NCI-H510A (cell line): ENCODE measurements at places on chromosomes 4 and X.

GRCh38 chr4:165355900-165356300 is 22.9 kb upstream of the CPE start:
- peak; percentile 13 for DNase-seq

- DNase-seq: no peak
Measured at GRCh38 chr4:165207016-165207430, 338 bp upstream of the KLHL2 start.

DNA sequence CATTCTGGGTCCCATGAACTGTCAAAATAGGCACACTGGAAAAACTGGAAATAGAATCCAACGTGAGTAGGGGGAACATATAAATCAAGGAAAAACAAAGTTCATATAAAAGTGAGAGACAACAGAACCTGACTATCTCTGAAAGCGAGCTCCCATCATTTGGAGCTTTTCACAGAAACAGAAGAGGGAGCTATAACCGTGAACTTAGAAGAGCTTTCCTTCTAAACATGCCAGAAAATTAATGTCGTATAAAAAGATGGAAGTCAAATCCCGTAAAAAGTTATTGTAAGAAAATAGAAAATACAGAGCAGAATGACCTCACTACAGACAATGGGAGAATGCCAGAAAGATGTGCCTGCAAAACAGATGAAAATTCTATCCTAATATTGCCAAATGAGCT is 23.9 kb upstream of the HSD17B10 start:
- DNase-seq: no peak

GRCh38 chr4:76896614-76897535 is 1.1 kb downstream of the SOWAHB start:
- peak; percentile 51 for DNase-seq

- DNase-seq: no peak
Measured at GRCh38 chrX:105653891-105654290, 168.4 kb upstream of the NRK start.

- no peak for DNase-seq
Measured at GRCh38 chr4:30783751-30784150, 63.6 kb downstream of the PCDH7 start.

DNA sequence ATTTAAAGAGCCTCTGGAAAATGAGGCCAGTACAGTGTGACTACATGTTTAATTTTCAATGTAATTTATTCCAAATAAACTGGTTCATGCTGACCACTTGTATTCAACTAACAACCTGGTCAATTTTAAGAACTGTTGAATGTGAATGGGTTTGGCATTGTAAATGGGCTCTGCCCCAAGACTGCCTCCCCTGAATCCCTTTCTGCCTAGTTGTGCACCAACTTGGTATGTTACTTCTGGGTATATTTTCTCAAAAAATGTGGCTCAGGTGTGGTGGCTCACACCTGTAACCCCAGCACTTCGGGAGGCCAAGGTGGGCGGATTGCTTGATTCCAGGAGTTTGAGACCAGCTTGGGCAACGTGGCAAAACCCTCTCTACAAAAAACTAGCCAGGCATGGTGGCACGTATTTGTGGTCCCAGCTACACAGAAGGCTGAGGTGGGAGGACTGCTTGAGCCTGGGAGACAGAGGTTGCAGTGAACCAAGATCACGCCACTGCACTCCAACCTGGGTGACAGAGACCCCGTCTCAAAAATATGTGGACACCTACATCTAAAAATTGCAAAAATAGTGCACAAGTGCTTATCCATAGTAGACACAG is 7.2 kb downstream of the RPL9 start:
- DNase-seq: no peak

- no peak for DNase-seq
Measured at GRCh38 chrX:23937100-23937499, 29.3 kb downstream of the CXorf58 start.

- DNase-seq: no peak
Measured at GRCh38 chrX:129721870-129722269, 16.9 kb upstream of the XPNPEP2 start.

DNA sequence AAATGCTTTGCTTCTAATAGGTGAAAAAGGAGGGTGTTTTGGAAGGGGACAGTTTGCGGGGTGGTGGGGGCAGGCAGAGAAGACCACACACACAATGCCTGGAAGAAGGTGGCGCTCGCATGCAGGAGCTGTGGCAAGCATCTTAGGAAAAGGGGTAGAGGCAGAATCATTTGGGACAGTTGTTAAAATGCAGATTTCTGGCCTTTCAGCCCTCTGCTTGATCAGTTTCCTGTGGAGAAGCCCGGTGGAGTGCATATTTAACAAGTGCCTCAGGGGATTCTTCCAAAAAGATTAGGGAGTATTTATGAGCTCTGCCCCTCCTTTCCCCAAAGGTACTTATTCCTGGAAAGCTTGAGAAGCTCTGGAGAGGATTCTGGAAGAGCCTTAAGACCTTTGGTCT is 4.8 kb downstream of the NOCT start:
- DNase-seq: no peak

GRCh38 chr4:95867919-95868318 is 28.0 kb downstream of the PDHA2 start:
- DNase-seq: no peak

- DNase-seq: no peak
Measured at GRCh38 chr4:52099860-52100461, 48.9 kb downstream of the SPATA18 start.

- no peak for DNase-seq
Measured at GRCh38 chr4:73734530-73735001, 5.8 kb upstream of the CXCL8 start.

- DNase-seq: no peak
Measured at GRCh38 chrX:78614264-78614663, 44.9 kb downstream of the RTL3 start.

DNA sequence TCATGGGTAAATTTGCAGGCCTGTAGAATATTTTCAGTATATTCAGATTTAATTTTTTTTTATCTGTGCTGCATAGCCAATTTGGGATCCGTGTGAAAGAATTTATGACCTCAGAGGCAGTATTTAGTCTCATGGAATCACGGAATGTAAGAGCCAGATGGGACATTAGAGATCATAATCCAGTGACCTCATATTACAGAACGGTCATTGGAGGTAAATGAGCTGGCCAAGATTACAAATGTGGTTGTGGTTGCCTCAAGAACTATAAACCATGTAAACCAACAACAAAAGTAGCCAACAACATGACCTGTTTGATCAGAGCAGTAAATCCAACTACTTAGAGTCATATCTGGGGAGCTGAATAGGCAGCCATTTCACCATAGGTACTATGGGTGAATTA is 71.6 kb downstream of the AMOT start:
- DNase-seq: no peak

DNA sequence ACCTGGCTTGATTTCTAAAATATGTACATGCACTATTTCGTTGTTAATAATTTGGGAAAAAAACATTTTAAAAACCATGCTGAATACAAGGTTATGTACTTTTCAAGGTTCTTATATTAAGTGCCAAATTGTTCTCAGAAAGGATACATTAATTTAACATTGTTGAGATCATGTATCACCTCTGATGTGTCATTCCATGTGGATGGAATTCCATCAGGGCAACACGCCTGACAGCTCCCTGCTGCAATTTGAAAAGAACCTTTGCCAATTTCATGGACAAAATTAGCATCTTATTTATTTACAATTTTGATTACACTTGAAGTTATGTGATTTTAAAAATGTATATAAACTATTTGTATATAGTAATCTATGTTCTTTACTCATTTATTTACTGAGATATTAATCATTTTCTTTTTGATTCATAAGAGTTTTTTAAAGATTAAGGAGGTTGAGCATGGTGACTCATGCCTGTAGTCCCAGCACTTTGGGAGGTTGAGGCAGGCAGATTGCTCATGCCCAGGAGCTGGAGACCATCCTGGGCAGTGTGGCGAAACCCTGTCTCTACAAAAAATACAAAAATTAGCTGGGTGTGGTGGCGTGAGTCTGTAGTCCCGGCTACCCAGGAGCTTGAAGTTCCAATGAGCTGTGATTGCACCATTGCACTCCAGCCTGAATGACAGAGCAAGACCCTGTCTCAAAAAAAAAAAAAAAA is 142.8 kb downstream of the ENPP6 start:
- no peak for DNase-seq
